ENCODE measurements at places on chromosomes 16 and 17. TPM values are rescaled to one million over a fixed set of nuclear protein-coding genes. Genes with fewer than 3 reads are reported as not detected.

Gene RCVRN
- not detected for total RNA-seq

Gene SPAG9
- 29.8 TPM for total RNA-seq

Gene TBX6
- total RNA-seq, result 2.9 TPM

Gene OXLD1
- total RNA-seq, result 100 TPM

Gene IL21R
- 0.73 TPM for total RNA-seq

Gene CLEC19A
- total RNA-seq, result not detected

Gene CPPED1
- 5.8 TPM for total RNA-seq

Gene GP2
- not detected for total RNA-seq

Gene TSNAXIP1
- total RNA-seq, result 0.15 TPM

Gene KRTAP9-4
- total RNA-seq, result not detected

Gene KRTAP4-11
- total RNA-seq, result not detected

Gene GRAP
- 0.66 TPM for total RNA-seq

Gene PRSS27
- 2.0 TPM for total RNA-seq

Gene HOXB3
- total RNA-seq, result 4.5 TPM

Gene PRR35
- 0.85 TPM for total RNA-seq

Gene TMEM92
- 7.3 TPM for total RNA-seq

Gene C17orf78
- not detected for total RNA-seq

Gene CTF1
- 2.0 TPM for total RNA-seq

Gene CCL8
- not detected for total RNA-seq

Gene TBC1D3I
- not detected for total RNA-seq

Gene ZG16
- total RNA-seq, result not detected

Gene TM4SF5
- not detected for total RNA-seq

Gene MIS12
- total RNA-seq, result 29.9 TPM

Gene PRSS22
- total RNA-seq, result 0.85 TPM

Gene OR1A1
- total RNA-seq, result not detected

Gene NGFR
- 7.9 TPM for total RNA-seq

Gene KRTAP4-5
- not detected for total RNA-seq

Gene TMEM204
- not detected for total RNA-seq

Gene CANT1
- 29.6 TPM for total RNA-seq

Gene PABPN1L
- total RNA-seq, result not detected

Gene ZNF75A
- 14.9 TPM for total RNA-seq

Gene KCNH6
- 1.5 TPM for total RNA-seq
